Naive thymus-derived CD4-positive, alpha-beta T cell (primary cell): ENCODE measurements at places on chromosomes 1 and 21. TPM values are rescaled to one million over a fixed set of nuclear protein-coding genes. Genes with fewer than 3 reads are reported as not detected.

CD48 gene
- 223 TPM for polyA plus RNA-seq

TAS1R1 gene
- not detected for polyA plus RNA-seq

TGFB2 gene
- not detected for polyA plus RNA-seq

SAMD13 gene
- 0.41 TPM for polyA plus RNA-seq

SYCP1 gene
- polyA plus RNA-seq = not detected

AGT gene
- not detected for polyA plus RNA-seq

EIF3I gene
- 189 TPM for polyA plus RNA-seq

SMCP gene
- not detected for polyA plus RNA-seq

SH2D2A gene
- 15.7 TPM for polyA plus RNA-seq
